Fibroblast of skin of right biceps (primary cell): ENCODE measurements at places on chromosomes 3 and 15.

DNA sequence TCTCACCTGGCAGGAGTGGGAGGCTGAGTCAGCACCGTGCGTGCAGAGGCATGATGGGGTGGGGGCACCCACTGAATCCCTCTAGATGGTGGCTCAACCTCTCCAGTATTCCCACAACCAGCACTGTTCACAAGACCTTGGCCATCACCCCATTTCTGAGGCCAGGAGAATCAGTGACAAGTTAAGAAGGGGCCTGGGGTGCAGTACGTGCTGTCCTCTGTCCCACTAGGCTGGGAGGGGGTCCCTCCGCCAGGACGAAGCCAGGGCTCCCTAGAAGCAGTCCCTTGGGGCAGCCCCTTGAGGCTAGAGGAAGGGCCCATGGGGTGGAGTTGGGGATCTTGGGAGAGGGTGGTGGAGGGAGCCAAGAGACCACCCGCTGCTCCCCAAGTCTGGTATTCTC, 4.8 kb downstream of the MYL3 start:
- DNase-seq = no peak

DNA sequence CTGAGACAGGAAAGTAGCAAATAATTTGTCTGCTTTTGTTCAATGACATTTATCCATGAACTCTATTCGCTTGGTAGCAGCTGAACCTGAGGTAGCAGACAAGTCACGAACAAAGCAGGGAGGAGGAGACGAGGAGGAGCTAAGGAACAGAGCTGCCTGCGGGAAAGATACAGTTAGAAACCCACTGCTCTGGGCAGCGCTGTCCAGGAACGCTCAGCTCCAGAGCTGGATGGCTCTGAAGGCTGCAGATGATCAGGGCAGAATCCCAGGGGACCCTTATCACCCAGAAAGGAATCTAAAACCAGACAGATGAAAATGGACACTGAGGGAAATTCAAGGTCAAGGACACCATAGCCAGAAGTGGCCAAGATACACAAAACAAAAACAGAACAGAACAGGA, 257.8 kb downstream of the CD47 start:
- no peak for DNase-seq

GRCh38 chr15:52115598-52116427, 3.2 kb upstream of the BCL2L10 start:
- no peak for DNase-seq

GRCh38 chr3:194306109-194306686, 44.9 kb downstream of the CPN2 start:
- DNase-seq = no peak

DNA sequence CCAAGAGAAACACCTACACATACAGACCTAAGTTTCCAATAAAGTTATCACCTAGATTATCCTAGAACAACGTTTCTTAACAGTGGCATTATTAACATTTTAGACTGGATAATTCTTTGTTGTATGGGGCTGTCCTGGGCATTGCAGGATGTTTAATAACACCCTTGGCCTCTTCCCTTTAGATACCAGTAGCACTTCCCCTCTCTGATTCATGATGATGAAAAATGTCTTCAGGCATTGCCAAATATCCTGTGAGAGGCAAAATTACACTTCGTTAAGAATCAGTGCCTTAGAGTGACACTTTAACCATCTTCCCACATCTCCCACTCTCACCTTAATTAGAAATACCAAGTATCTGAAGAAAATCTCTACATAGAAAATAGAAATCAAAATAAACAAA, 352.6 kb downstream of the CGGBP1 start:
- no peak for DNase-seq

DNA sequence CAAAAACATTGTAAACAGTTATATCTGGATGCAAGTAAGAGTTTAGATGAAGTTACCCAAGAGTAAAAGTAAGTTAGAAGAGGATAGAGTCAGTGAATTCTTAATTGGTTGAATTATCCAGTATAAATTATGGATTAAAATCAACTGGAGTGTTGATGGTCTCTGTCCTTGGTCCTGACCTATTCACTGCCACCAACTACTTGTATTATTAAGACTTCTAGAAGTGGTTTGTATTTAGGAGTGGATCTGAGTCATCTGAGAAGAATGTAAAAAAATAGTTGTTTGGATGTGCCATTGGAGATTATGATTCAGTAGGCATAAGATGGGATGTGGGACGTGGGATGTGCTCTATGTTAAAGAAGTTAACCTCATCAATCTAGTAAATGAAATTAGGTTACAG, 86.4 kb downstream of the SYNPR start:
- DNase-seq = peak; percentile 64

- peak; percentile 54 for DNase-seq
Observed at GRCh38 chr3:113234688-113235260, 23.4 kb downstream of the BOC start.

DNA sequence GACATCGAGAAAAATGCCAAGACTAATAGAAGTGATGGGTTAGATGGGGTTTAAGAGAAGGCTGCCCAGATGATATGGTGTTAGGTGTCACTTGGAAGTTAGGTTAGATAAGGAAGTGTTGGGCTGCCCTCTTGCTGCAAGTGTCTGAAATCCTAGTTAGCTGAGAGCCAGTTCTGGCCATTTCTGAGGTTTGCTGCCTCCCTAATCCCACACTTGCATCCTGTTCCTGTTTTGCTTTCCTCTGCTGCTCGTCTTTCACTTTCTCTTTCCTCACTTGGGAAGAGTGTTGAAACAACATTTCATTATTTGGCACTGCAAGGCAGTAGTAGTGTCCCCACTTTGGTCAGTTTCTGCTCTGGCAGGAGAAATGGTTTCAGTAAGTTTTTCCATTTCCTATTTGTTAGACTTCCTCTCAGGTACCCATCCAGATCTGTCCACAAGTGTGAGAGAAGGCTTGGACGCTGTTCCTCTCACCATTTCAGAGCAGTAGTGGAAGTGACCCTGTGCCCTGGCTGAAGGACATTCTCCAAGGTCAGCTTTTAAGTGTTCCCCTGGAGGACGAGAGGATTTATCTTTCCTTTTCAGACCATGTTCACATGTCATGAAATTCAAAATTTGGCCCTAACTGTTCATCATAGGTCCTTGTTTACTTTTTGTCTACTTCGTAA, 93.3 kb downstream of the ADAMTSL3 start:
- peak; percentile 40 for DNase-seq

DNA sequence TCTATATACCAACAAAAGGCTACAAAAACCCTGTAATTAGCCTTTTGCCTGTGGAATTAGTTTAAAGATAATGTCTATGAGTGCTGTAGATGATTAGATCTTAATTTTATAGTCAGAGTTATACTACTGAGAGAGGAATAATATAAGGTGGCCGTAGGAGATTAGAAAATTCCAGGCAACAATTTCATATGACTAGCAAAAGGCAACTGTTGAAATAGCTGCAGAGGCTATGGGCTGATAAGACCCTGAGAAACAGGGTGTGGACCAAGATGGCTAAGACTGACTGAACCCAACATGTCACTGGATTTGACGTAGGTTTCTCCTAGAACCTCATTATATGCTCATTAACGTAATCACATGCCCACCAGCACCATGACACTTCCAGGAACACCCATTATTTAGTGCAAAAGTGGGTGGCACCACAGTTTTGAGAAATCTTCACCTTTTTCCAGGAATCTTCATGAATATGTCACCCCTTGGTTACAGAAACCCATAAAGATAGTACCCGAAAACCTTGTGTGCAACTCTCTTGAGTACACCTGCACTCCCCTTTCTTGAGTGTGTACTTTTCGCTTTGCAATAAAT, 29.1 kb upstream of the SCG3 start:
- no peak for DNase-seq

DNA sequence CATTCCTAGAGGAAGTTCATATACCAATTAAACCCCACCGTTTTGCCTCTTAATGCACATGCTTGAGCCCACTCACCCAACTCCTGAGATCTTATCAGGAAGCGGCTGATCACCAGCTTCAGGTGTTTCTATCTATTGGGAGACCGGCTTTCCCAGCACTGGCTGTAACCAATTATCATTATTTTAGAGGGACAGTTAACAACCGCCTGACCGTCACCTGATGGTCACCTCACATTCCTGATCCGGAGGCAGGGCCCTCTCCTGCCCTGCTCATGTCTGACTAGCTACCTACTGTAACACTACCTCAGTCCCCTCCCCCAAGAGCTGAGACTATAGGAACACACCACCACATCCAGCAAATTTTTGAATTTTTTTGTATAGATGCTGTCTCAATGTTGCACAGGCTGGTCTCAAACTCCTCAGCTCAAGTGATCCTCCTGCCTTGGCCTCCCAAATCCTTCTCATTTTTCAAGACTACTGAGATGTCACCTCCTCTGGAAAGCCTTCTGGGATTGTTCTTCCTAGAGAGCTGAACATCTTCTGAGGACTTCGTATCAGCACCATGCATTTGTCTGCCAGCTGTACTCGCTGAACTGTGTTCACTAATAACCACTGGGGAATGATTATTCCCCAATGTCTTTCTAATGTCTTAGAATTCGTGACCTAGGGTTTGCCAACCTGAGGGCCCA, 84.8 kb downstream of the LSM3 start:
- DNase-seq = no peak

DNA sequence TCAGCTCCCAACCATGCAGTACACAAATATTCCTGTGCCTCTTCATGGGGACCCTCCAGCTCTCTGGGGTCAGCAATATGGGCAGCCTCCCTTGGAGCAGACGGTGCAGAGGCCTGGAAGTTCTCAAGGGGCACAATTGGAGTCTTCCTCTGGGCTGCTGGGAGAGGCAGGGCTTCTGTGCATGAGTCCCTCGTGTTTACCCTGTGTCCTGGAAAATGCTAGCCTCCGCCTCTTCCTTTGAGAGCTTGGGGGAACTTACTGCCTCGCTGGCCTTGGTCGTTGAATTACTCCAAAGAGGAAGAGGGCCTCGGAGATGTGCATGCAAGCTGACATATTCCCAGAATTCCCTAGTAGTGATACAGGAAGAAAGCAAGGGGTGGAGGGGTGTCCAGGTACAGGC, 284.4 kb upstream of the IGF1R start:
- DNase-seq = no peak

- DNase-seq = no peak
Observed at GRCh38 chr15:58467722-58468423, 36.1 kb downstream of the LIPC start.
